Right renal pelvis (tissue), 4 donors: ENCODE measurements at places on chromosomes 6 and 20.

DNA sequence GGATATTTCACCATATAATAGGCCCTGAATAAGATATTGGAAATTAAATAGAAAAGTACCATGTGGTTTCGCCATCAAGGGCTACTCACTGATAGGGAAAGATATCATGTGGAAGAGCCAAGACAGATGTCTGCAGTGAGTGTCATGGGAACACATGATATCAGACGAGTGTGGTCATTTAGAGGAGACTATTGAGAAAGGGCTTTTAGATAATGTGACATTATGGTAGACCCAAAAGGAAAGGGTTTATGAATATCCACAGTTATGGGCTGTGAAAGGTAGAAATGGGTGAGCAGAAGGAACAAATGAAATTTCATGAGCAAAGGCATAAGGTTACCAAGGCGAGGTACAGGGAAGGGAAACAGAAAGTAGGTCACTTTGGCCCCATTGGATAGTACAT, 182.3 kb upstream of the PRSS16 start:
- DNase-seq = no peak

- DNase-seq = no peak
These were observed 9.2 kb upstream of the BPIFB6 start for GRCh38 chr20:33022289-33022688.

GRCh38 chr20:23214903-23215302, 128.8 kb upstream of the CD93 start:
- DNase-seq = no peak

DNA sequence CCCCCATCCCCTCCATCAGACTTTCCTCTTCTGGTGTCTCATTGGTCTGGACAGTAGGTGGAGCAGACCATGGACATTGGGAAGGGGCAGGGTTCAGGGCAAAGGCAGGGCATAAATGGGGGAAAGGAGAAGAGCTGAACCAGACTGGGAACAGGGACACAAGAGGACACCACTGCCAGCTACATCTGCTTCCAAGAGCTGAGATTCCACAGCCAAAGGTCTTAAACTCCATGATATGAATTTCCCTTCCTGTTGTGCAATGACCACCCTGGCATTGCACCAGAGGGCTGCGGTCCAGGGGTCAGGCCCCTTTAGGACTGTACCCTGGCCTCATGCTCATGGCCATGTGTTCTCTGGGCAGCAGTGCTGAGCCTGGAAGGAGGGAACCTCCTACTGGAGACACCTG, 137.9 kb downstream of the MAFB start:
- DNase-seq = no peak

- peak; percentile 41 for DNase-seq
These were observed 577 bp upstream of the SLC24A3 start for GRCh38 chr20:19211661-19212468.

GRCh38 chr20:2753461-2754040, 46.9 kb downstream of the CPXM1 start:
- DNase-seq = no peak

- DNase-seq = no peak
These were observed 302.7 kb upstream of the ZFP64 start for GRCh38 chr20:52494244-52494643.

DNA sequence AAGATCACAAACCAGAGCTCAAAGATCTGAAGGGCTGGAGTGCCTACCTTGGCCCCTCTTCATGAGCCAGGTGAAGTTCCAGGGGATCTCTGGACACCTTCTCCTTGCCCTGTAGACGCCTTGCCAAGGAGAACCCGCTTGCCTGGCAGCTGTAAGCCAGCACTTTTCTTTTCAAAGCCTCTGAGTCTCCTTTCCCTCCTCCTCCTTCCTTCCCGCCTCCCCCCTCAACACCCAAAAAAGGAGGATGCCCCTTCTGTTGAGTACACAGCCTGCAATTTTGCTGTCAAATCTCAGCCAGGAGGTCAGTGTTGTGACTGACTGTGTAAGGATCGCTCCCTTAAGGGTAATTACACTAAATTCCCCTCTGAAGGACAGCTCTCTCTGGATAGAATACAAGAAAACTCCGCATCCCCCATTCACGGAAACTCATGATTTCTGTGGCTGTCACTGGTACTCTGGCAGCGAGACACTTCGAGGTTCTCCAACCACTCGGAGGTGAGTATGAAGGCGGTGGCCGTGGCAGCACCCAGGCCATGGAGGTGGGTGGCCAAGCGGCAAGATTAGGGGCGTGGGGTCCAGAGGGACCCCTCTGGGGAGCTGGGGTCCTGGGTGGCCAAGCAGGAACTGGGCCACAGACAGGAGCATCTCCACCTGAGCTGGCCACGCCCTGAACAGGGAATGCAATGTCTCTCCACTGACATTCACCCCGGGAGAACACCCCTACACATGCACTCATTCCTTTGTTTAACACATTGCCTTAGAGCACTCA, 23.2 kb upstream of the FOXP4 start:
- DNase-seq = no peak

GRCh38 chr6:126531840-126532239, 191.9 kb downstream of the CENPW start:
- DNase-seq = no peak

- DNase-seq = no peak
These were observed 796.5 kb downstream of the PRIM2 start for GRCh38 chr6:58113960-58114359.

DNA sequence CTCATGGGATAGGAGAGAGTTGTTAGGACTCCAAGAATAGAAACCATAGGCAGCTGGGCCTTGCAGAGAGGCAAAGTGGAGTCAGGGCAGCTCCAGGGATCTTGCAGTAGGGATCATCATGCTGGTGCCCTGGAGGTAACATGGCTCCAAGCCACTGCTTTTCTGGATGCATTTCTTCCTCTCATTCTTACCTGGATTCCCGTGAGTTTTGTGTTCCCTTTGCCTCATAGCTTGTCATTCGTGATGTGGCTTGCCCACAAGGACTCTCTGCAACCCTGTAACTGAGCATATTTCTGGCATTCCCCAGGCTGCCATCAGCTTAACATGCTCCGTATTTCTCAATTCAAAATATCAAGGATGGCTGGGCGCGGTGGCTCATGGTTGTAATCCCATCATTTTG, 5.3 kb downstream of the NHLRC1 start:
- no peak for DNase-seq

DNA sequence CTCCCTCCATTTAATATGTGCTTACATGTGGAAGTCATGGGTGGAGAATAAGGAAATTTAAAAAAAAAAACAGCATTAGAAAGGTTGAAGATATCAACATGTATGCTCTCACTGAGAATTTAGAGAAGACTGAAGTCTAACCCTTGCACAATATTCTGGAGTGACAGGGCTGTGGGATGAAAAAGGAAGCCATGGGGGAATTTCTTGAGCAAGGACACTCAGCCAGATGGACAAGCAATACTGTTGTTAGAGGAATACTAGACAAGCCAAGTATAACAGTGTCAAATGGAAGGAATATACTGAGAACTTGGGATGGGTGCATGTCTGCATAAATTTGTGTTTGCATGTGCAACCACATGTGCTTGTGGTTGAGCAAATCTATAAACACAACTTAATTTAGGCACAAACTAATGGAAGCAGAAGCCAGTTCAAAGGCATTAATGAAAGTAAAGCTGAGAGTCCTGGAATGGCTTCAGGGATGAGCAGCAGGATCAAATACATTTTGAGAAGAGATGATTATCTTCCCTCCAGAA, 119.7 kb downstream of the ADGRB3 start:
- no peak for DNase-seq

- no peak for DNase-seq
These were observed 26.7 kb downstream of the SERPINB9 start for GRCh38 chr6:2876210-2877056.

DNA sequence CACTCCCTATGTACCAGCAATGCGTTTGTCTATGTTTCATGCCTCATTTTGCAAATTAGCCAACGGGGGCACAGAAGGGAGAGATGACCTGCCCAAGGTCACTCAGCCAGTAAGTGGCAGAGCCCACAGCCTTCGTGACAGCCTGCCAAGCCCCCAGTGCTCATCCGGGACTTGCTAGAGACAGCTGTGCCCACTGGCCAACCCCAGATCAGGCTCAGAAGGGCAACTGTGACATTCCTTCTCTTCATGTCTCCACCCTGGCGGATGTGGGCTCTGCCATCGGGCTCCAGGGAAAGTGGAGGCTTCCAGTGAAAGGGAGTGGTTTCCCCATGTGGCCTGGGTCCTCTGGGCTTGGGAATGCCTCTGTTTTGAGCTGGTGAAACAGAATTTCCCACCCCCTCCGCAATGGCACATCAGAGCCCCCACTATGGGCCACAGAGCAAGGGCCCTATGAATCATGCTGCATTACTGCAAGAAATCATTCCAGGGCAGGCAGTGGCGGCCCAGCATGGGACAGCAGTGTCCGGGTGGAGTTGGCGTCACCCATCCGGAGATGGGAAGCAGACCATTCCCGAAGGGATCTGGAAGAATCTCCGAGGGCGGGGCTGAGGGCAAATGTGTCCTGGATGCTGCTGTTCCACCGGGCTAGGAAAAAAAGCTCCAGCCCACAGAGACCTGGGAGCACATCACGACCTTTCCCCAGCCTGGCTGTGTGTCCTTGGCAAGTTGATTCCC, 9.1 kb downstream of the RSPO4 start:
- DNase-seq = no peak

- DNase-seq = no peak
These were observed 104.4 kb downstream of the RNASET2 start for GRCh38 chr6:166851911-166852310.

- DNase-seq = no peak
These were observed 41.1 kb upstream of the NEDD9 start for GRCh38 chr6:11273406-11274065.

- no peak for DNase-seq
These were observed 44.6 kb downstream of the JPH2 start for GRCh38 chr20:44142413-44142812.

GRCh38 chr6:25280344-25281074, 1.3 kb downstream of the CARMIL1 start:
- no peak for DNase-seq

- no peak for DNase-seq
These were observed 32.8 kb downstream of the VIP start for GRCh38 chr6:152783217-152783878.

DNA sequence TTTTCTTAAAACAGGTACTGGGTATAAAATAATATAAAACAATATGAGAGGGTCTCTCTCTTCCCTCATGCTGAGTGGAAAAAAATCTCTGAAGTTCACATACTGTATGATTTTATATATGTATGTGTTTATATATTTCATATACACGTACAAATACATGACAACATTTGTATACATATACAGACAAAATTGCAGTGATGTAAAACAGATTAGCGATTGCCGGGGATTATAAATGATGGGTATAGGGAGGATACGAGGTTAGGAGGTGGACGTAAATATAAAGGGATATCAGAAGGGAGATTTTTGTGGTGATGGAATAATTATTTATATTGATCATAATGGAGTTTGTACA, 194.8 kb upstream of the PRSS16 start:
- no peak for DNase-seq

GRCh38 chr6:1527073-1527457, 82.7 kb upstream of the FOXC1 start:
- DNase-seq = peak; percentile 41

- no peak for DNase-seq
These were observed 115.1 kb downstream of the JAG1 start for GRCh38 chr20:10558635-10559187.

DNA sequence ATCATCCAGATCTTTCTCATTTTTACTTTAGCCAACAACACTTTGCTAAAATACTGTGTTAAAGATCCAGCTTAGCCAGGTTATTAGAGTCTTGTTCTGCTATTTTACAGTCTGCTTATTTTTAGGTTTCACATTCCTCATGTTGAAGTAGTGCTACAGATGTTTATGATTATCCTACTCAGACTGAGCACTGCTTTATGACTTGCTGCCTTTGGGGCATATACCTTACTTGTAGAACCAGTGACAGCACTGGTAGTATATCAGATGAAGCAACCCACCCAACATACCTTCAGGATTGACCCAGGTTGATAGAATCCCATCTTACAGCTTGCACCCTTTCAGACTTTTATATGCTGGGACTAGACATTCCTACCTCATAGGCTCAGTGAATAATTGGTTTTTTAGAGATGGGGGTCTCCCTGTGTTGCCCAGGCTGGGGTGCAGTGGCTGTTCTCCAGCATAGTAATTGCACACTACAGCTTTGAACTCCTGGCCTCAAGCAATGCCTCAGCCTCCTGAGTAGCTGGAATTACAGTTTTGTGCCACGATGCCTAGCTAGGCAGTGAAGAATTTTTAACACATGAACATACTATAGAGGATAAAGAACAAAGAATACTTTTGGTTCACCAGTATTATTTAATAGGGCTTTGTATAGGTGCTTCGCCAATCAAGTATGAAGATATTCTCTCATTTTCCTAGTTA, 63.8 kb upstream of the DYNLRB1 start:
- DNase-seq = no peak

GRCh38 chr20:58625585-58625984, 25.5 kb upstream of the STX16 start:
- no peak for DNase-seq

- DNase-seq = no peak
These were observed 28.6 kb downstream of the PPARD start for GRCh38 chr6:35370785-35371493.

- no peak for DNase-seq
These were observed 39.2 kb downstream of the SRSF3 start for GRCh38 chr6:36633370-36633769.

- DNase-seq = no peak
These were observed 68.5 kb upstream of the PTGIS start for GRCh38 chr20:49636447-49636846.

DNA sequence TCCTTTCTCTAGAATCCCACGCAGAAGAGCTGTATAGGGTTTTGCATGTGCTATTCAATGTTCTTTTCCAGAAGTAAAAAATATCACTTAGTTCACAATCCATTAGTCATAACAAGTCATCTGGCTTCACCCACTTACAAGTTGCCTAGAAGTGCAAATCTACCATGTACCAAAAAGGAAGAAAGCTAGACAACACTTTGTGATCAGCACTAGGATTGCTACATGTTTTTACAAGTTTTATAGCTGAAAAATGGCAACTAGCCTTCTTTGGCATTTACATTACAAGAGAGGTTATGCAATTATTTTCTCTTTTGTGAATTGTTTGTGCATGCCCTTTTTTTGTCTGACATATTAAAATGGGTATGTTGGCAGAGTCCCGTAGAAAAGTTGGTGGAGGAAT, 85.6 kb upstream of the PTPRK start:
- no peak for DNase-seq

DNA sequence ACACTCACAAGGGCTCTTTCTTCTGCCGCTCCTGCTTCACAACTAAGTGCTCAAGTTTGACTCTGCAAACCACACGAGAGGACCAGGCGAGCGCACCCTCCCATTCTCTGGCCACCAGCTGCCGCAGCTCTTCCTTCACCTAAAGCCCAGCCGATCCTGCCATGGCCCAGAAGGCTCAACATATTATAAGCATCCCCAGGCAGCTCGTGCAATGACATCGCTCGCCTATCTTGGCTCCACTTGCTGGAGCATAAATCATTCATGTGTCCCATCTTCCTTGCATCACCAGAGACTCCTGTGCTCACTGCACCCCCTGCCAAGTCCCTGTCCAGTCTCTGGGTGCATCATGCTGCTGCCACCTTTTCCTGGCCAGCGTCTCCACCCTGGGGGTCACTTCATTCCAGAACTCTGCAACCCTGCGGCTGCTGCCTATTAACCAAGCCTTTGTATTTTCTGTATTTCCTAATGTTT, 59.0 kb downstream of the PSMG4 start:
- DNase-seq = no peak

- no peak for DNase-seq
These were observed 10.1 kb upstream of the TMEM244 start for GRCh38 chr6:129871221-129871620.

GRCh38 chr6:165098165-165098564, 211.2 kb downstream of the C6orf118 start:
- no peak for DNase-seq

GRCh38 chr20:58161192-58161591, 67.3 kb downstream of the ANKRD60 start:
- no peak for DNase-seq
